BE2C (cell line): ENCODE measurements at places on chromosomes 7 and 10.

DNA sequence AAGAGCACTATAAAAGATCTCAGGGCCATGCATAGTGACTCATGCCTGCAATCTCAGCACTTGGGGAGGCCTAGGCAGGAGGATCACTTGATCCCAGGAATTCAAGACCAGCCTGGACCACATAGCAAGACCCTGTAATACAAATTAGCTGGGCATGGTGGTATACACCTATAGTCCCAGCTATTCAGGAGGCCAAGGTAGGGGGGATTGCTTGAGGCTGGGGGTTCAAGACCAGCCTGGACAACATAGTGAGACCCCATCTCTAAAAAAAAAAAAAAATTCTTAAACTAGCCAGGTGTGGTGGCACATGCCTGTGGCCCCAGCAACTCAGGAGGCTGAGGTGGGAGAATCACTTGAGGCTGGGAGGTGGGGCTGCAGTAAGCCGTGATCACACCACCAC lies 15.8 kb downstream of the STYXL1 start:
- DNase-seq = no peak

GRCh38 chr7:25399000-25399750 lies 170.9 kb upstream of the NPVF start:
- peak; percentile 78 for DNase-seq

GRCh38 chr10:76017733-76018433 lies 586.5 kb downstream of the LRMDA start:
- DNase-seq = no peak

- no peak for DNase-seq
These were observed 664.3 kb upstream of the FOXK1 start for GRCh38 chr7:4017785-4018184.

DNA sequence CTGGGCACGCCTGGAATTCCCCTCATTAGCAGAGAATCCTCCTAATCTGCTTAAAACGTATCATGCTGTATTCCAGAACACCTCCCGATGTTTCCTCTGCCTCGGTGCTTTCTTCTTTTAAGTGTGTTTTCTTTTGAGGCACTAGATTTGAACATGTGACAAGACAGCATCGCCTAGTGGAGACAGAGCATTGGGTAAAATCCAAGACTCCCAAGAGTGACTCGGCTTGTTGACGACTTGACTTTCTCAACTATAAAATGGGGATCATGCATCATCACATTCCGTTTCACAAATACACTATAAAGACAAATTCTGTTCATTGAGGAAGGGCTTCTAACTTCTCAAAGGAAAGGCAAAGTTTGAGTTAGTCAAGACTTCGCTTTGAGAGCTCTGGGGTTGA lies 105.6 kb upstream of the RNF32 start:
- no peak for DNase-seq

- no peak for DNase-seq
These were observed 82.4 kb upstream of the KCND2 start for GRCh38 chr7:120190566-120190965.

DNA sequence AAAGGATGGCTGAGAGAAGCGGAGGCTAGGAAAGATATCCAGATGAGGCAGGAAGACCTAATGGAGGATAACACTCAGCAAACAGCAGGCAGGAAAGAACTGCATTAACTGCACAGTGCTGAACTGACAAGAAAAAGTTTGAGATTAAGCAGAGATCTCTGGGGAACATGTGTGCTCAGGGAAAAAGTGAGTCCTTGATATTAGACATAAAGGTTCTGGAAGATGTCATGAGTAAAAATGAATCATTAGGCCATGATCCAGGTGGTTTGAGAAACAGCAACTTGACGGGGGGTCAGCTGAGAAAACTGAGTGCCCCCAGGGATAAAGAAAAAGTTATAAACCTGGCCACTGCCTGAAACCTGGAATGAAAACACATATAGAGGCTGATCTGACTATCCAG lies 27.3 kb upstream of the ANK3 start:
- no peak for DNase-seq

DNA sequence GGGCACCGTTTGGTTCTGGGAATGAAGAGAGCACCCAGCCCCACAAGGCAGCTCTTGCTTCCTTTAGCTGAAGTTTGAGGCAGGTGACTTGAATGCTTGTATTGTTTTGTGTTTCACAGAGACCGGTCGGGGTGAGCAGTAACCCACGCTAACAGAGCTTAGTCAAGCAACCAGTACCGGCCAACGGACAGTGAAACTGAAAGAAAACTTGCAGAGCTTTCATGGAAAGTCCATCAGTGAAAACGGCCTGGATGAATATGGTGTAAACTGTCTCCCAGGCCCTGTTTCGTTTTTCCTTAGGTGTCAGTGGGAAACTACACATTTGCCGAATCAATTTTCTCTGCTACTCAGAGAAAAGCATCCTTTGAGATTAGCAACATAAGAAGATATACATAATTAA lies 101.1 kb downstream of the LYZL1 start:
- no peak for DNase-seq

DNA sequence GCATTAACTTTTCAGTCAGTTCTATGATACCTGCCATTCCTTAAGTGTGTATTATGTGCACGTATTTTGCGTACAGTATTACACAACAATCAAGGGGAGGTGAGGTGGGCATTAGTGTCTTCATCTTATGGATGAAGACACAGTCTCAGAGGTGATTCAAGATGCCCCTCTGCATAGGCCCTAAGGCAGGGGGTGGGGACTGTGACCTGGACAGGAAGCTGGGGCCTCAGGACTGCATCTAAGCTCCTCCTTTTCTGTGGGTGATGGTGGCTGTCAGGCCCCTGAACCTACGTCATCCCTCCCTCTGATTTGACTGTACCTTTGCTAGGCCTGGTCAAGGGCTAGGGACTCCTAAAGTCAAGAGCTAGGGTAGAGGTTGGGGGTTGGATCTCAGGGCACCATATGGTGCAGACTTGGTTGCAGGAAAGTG lies 38.9 kb downstream of the HK1 start:
- DNase-seq = no peak

DNA sequence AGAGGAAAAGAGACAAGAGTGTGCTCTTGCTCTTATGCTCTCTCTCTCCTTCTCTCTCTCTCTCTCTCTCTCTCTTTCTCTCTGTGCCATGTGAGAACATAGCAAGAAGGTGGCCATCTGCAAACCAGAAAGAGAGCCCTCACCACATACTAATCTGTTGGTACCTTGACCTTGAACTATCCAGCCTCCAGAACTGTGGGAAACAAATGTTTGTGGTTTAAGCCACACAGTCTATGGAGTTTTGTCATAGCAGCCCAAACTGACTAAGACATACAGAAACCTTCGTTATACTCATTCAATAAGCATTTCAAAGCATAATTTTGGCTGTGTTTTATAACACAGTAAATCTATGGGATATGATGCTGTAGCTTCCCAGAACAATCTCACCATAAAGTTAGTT lies 56.4 kb upstream of the PLPP4 start:
- DNase-seq = no peak

DNA sequence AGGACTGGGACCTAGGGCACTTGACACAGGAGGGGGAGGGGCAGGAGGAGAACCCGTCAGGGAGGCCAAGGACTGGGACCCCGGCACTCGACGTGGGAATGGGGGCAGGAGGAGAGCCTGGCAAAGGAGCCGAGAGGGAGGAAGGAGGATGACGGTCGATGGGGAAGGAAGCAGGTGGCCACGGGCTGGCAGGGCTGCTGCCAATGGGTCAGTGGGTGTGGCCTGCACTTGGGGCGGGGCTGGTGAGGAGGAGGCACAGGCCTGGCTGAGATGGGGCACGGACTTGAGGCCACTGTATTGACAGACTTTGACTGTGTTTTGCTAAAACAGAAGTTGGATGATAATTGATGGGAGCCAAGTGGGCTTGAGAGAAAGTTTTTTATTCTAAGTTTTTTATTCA lies 68.9 kb downstream of the RBM33 start:
- no peak for DNase-seq

DNA sequence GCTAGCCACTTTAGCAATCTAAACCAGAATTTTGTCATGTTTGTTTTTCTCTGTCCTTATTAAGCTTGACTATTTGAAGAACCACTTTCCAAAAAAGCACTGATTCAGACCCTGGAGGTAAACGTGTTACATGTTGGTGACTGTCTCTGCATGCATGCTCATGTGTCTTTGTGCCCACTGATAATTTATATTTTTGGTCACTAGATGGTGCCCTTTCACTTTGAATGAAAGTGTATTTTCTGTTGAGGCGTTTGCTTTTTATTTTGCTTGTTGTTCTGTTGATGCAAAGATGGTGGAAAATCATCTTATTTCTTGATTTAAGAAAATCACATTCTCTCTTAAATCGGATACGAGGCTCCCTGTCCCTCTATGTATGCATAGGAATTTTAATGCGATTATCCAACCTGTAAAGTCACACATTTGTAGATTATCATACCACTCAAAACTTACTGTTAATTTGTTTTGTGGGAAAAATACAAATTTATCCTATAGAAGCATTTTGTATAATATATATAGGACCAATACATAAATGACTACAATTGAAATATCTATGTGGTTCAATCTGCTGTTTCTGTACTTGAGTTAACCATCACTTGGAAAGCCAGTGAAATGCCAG lies 269.3 kb downstream of the BICC1 start:
- peak; percentile 14 for DNase-seq

- DNase-seq = no peak
These were observed 125.8 kb upstream of the GAD2 start for GRCh38 chr10:26090762-26091161.

DNA sequence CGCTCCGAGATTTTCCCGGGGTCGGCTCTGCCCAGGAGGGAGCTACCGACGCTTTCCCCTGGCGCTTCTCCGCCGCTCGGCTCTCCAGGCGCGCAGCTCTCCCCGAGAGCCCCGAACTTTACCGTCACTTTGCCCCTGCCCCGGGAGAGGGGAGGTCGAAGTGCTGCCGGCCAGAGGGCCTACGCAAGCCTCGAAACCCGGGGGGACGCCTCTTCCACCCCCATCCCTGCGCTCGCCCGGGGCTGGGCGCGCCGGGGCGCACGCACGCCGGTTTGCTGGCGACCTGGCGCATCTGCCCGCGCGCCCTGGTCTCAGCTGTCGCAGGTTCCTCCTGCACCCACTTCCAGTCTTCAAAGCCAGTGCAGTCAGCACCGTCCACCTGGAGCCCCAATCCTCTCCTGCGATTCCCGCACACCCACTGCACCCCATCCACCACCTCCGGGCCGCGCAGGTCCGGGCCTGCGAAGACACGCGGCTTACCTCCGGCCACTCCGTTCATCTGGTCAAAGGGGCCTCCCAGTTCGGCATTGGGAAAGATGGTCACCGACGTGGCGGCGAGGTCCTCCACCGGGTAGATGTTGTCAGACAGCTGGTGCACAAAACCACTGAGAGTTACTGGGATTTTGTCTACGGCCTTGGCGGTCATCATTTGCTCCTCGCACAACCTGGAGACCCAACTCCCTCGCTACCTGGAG lies 638 bp downstream of the EGR2 start:
- DNase-seq = no peak

GRCh38 chr10:51653025-51653424 lies 46.4 kb downstream of the CSTF2T start:
- no peak for DNase-seq

DNA sequence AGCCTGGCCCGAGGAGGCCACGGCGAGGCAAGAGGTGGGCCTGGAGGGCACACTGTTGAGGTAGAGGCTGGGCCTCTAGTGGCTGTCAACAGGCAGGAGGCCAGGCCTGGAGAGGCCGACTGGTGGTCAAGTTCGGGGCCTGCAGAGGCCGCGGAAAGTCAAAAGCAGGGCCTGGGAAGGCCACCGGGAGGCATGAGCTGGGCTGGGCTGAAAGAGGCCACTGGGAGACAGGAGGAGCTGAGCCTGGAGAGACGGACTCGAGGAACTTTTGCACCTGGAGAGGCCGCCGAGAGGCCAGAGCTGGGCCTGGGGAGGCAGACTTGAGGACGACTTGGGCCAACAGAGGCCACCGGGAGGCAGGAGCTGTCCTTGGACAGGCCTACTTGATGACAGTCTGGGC lies 321.2 kb downstream of the ZNF479 start:
- DNase-seq = no peak

- DNase-seq = no peak
These were observed 123.9 kb downstream of the LRRC4 start for GRCh38 chr7:127907110-127908040.

DNA sequence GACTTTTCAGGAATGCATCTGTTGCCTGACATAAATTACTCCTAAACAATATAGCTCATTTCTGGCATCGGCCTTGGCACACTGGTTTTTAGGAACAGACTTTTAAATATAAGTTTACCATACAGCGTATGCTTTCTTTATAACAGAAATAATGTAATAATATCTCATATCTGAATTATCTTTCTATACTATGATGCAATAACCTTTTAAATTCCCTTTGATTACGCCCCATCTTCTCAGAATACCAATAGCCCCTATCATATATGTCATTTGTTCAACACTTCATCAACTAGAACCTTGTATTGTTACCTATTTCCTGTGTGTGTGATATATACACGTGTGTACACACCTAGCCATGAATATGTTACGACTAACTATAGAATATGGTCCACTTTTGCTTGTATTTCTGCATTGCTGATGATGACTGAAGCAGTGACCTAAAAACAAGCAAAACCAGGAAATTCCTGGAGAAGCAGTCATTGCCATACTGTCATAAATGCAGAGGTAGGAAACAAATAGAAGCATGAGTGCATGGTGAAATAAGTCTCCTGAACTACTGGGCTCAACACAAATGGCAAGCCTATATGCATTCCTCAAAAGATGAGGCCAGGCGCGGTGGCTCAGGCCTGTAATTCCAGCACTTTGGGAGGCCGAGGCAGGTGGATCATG lies 618.4 kb upstream of the NRP1 start:
- no peak for DNase-seq
